ENCODE measurements at places on chromosomes 12 and 14.

DNA sequence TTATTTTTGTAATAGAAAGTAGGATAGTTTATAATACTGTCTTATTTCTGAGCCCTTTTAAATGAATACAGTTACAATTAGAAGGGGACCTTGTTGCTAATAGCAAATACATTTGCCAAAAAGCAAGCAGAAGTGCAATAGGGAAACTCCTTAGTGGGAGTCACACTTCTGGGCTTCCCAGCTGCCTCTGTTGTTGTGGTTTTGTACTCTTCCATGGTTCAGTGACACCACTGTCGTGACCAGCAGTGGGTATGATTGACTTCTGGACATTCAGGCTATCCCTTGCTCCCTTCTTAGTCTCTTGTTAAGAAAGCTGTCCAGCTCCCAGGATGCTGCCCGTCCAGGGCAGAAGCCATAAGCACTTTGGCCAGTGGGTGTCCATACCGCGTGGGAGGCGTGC is 22.6 kb downstream of the TCTN1 start:
- DNase-seq = no peak

DNA sequence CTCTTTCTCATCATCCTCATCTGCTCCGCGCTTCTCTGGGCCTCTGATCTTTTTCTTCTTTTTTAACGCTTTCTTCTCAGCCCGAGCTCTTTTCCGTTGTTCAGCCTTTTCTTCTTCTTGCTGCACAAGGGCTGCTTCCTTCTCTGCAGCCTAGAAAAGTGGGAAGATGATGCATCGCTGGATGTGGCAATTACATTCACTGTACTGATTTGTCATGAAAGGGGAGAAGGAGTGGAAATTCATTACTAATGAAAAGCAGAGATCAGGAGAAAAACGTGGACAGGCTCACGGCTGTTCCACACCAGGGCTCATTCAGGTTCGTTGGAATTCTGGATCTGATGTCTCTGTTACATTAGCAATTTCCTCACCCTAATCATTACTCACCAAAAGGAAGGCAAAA is 15.1 kb downstream of the FICD start:
- no peak for DNase-seq

DNA sequence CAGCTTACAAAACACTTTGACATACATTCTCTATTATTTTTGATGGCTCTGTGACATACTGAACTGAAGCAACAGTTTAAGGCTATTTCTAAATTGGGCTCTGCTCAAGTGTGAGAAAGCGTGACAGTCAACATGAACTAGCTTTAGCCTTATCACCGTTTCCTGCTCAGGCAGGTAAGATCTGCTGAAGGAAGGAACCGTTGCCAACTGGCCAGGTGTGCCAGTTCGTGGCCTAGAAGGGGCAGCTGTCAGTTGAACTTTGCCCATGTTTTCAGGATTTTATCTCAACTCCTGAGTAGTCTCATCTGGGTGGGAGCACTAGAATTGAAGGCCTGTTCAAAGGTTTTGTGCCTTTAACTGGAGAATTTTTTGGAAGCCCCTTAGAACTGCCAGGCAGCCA is 79.5 kb downstream of the ETV6 start:
- no peak for DNase-seq

DNA sequence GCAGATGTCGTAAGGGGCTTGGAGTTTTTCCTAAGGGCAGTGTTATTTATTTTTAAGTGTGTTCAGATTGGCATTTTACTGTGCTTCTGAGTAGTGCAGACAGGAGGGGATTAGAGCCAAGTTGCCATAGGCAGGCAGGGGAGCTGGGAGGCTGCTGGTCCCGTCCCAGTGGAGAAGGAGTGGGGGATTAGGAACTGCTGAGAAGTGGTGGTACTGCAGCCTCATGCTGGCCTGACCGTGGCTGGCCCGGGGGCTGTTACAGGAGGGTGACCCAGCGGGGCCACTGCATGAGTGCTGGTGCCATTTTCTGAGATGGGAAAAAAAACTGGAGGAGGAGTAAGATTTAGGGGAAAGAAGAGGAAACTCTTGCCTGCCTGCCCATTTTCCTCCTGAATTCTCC is 52.3 kb upstream of the DLK1 start:
- no peak for DNase-seq

- no peak for DNase-seq
Observed at GRCh38 chr12:29035112-29035511, 114.0 kb upstream of the FAR2 start.

DNA sequence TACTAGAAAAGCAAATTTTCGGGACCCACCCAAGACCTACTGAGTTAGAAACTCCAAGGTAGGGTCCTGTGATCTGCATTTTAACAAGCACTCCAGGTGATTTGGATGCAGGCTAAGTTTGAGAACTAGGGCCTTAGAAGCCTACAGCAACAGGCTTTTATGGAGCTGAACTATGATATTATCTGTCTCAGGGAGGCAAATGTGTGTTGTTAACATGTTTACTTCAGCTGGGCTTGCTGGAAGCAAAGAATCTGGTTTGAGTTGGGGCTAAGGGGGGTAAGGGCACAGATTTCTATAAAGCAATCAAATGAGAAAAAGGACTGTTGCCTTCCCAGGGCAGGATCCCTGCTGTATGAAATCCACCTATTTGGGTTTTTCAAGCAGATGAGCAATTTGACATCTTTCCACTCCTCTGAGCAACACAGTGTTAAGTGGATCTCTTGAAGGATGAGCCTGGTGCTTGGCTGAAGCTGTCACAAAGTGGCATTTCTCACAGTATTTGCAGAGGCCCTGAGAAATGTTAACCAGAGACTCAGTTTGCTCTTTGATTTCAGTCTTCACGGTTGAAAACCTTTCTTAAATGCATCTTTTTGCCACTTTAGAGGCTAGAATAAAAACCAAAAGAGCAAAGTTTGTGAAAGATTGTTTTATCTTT is 36.2 kb upstream of the SOCS2 start:
- DNase-seq = no peak

DNA sequence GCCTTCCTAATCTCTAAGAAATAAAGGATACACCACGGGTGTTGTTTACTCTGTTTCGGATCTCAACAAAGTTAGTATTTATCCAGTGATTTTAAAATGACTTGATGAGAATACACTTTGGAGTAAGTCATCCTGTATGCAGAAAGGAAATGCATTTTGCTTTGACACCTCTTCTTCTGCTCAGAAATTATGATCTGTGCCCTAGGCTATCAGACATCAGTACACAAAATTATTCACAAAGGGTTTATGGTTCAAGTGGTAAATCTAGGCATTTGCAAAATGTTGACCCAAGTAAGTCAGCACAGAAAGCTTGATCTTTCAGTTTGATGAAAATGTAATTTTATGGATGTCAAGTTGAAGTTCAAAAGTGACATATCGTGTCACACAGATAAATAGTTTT is 248.5 kb downstream of the ATP23 start:
- DNase-seq = no peak

GRCh38 chr12:47023953-47024352 is 55.5 kb upstream of the PCED1B start:
- no peak for DNase-seq

DNA sequence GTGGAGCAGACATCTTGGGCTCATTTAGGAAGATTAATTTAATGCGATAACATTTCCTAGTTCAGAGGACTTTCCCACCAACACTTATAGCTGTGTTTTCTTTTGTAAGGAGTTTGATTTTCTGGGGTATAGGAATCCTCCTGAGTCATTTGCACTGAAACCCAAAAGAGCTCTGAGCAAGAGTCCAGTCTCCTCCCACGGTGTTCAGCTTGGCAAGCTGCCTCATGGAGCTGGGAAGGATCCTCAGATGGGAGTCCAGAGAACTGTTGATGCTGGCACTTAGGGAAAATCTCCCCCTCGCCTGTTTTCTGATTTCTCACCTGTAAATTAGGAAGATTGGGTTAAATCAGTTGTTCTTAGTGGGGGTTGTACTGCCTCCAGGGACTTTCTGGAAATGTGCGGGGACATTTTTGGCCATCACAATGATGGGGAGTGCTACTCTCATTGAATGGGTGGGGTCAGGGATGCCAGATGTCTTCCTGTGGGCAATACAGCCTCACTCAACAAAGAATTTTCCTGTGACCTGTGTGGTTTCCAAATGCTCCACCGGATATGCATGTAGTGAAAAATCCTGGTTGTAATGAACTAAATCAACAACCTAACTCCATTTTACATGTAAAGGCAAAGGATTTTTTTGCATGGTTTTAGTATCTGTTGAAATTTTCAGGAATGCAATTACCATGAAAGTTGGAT is 150.6 kb downstream of the ADCK1 start:
- no peak for DNase-seq

- DNase-seq = no peak
Observed at GRCh38 chr14:101001311-101002069, 98.0 kb upstream of the RTL1 start.

DNA sequence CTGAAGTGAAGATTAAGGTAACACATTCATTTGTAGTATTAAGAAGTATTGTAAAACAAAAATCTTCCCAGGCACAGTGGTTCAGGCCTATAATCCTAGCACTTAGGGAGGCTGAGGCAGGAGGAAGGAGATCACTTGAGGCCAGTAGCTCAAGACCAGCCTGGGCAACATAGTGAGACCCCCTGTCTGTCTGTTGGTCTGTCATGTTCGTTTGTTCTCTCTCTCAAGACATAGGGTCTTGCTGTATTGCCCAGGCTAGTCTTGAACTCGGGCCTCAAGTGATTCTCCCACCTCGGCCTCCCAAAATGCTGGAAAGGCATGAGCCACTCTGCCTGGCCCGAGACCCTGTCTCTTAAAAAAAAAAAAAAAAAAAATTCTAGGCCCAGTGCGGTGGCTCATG is 6.7 kb downstream of the TULP3 start:
- no peak for DNase-seq

DNA sequence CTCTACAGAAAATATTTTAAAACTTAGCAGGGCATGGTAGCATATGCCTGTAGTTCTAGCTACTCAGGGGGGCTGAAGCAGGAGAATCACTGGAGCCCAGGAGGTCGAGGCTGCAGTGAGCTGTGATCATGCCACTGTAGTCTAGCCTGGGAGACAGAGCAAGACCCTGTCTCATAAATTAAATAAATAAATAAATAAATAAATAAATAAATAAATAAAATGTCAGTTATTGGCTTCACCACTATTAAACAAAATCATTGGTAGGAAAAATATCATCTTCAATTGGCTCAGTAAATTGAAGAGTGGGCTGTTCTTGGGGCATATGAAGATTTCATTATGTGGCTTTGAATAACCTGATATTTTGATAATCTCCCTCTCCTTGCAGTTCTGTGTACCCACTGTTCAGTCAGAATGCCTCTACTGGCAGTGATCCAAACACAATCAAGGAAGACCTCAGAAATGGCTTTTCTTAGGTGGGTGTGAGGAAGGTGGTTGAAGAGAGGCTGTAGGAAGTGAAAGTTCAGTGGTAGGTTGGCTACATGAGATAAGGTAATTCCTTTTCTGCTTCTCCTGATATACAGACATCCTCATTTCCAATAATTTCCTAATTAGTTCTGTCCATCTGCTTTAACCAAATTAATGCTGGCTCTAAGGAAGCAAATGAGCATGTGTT is 175.8 kb downstream of the MSRB3 start:
- DNase-seq = no peak
